Right renal pelvis (tissue), 4 donors: ENCODE measurements at places on chromosomes 2 and 18.

DNA sequence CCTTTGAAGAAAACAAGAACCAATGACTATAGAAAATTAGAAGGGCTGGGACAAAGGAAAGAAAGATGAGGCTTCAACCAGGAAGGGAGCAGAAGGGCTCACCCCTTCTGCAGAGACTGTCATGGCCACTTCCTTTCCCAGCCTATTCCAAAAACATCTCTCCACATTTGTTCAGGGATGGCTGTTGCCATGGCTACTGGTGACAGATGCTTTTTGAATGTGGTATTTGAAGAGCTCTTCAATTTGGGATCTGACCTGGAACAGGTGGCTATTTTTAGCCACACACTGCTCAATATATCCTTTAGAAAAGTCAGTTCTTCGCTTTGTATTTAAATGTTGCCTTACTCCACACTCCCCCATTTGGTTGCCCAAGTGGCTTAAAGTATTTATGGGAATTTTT is 64.1 kb upstream of the LCLAT1 start:
- DNase-seq, result no peak

DNA sequence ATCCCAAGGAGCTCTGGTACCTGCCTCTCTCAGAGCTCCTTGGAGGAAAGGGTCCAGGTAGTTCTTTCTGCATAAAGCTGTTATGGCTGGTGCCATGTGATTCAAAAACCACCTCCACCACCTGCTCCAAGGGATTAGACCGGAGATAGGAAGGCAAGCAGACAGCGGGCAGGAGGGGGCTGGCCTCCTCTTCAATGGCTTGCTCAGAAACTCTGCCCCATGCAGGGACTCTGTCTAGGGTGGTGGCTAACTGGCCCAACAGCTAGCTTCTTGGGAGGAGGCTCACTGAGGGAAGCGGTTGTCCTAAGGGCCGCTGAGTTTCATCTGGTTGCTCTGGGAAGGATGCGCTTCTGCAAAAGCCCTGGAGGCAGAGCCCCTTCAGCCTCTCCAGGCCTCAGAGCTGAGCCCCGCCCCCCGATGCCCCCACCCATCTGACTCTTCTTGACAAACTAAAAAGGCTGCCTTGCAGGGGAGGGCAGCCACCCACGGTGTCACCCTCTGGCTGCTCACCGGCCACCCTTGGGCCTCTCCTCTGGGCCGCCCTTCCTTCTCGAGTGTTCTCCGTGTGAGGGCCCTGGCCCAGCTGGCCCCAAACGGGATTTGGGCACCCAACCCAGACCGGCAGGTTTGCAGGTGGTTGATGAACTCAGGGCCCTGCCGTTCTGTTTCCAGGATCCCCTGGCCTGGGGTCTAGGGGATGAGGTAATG is 90.2 kb downstream of the MCFD2 start:
- DNase-seq, result no peak

DNA sequence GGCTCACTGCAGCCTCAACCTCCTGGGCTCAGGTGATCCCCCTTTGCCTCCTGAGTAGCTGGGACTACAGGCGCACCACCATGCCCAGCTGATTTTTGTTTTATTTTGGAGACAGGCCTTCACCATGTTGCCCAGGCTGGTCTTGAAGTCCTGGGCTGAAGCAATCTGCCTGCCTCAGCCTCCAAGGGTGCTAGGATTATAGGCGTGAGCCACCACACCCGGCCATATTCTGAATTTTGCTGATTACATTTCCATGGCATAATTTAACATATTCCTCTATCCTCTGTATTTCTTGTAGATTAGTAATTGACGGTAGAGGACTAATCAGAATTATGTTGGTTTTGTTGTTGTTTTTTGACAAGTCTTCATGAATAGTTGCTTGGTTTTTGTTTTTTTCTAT is 50.6 kb downstream of the MEX3C start:
- DNase-seq, result no peak

DNA sequence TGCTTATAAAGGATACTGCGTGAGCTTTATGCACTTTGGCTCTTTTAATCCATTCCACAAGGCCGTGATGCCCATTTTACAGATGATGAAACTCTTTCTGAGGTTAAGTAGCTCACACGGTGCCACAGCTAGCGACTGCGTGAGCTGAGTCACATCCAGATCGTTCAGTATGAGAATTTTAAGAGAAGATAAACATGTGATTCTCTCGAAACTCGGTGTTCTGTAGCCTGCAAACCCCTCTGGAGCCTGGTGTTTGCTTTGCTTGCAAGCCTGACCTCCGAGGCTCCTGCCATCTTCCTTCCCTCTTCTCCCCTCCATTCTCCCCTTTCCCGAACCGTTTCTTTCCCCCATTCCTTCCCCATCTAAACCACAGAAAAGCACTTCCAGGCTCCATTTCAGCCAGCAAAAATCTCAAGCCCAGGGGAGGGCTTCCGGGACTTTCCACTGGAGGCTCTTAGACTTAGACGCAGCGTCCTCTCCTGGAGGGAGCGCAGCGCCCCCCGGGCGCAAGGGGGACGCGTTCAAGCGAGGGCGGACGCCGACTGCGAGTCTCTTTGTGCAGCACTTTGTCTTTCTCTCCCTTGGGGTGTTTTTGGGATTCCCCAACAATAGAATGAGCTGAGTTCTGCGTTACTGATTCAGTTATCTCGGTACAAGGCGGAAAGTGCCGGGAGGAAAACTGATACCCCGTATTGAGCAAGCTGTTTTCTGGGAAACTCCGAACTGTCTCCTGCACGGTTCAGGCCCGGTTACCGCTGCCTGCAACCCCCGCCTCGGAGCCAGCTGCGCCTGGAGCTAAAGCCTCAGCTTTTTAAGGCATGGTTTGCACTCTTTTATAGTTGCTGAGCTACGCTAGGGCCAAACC is 38.0 kb downstream of the CYP1B1 start:
- peak; percentile 53 for DNase-seq

DNA sequence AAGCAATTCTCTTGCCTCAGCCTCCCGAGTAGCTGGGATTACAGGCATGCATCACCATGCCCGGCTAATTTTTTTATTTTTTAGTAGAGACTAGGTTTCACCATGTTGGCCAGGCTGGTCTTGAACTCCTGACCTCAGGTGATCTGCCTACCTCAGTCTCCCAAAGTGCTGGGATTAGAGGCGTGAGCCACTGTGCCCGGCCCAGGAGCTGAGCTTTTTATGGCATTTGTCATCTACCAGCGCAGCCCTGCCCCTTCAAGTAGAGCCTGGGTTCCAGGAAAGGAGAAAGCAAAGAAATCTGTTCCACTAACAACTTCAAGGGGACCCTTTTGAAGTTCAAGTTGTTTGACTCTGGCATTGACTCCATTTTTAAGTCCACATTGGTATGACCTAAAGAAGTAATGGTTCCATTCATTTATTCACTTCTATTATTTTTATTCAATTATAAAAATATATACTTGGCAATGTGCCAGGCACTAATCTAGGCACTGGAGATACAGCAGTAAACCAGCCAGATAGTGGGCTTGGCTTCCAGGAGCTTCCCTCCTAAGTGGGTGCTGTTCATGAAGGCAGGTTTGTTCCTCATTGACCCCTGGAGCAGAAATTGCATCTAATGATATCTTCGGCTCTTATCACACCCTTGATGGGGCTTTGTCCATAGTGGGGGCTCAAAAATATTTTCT is 8.0 kb upstream of the SFTPB start:
- no peak for DNase-seq

DNA sequence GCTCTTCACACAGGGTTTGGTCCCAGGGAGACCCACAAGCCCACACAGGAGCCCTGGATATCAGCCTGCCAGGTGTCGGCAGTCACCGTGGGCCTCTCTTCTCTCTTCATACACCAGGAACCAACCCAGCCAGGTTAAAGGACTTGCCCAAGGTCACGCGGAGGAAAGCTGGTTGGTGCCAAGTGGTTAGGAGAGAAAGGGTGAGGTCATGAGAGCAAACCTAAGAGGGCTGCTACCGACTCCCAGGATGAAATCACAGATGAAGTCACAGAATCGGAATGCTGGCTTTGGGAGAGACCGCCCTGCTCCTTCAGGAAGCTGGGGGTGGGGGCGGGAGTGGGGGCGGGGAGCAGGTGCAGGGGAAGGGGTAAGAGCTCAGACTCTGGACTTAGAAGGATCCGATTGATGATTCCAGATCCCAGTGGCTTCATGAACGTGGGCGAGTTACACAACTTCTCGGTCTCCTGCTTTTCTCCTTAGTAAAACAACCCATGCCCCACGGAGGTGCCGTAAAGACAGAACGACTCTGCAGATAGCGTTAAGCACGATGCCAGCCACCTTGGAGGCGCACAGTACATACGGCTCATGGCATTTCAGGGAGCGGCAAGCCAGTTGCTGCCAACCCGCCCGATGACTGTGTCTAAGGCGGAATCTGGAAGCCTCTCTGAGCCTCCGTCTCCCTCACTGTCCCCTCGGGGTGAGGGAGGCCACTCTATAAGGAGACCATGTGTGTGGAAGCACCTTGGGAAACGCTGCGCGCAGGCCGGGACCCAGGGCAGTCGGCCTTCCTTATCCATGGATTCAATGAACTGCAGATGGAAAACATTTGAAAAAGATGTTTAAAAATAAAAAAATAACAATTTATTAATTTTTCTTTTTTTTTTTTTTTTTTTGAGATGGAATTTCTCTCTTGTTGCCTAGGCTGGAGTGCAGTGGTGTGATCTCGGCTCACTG is 23.0 kb upstream of the TAF1B start:
- no peak for DNase-seq

DNA sequence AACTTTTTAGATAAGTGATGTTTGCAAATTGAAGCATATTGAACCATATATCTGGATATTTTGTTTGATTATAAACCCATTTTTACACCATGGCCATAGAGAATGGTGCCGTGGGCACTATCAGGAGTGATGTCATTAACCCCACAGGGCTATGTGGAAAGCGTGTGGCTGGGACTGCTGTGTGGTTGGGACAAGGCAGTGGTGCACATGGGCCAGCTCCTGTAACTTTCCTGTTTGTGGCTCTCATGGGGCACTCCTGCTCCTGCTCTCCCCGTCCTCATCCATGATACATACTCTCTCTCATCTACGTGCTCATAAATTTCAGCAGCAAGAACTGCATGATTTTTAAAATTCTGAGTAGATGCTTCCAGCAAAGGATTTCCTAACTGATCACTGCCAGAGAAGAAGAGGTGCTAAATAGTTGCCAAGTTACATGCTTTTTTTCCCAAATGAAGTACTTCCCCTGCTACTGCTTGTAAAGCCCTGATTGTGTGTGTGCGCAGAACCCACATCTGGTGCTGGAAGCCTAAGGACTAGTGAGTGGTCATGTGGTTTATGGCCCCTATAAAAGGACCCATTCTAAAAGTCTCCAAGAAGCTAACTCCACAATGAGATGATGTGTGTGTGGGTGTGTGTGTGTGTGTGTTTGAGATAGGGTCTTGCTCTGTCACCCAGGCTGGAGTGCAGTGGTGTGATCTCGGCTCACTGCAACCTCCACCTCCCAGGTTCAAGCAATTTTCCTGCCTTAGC is 240.8 kb downstream of the NEDD4L start:
- no peak for DNase-seq

GRCh38 chr2:10847008-10847407 is 34.4 kb upstream of the PDIA6 start:
- DNase-seq, result no peak

GRCh38 chr2:193476171-193476800 is 1281.6 kb upstream of the TMEFF2 start:
- no peak for DNase-seq

GRCh38 chr2:55843096-55843993 is 80.2 kb downstream of the EFEMP1 start:
- DNase-seq, result peak; percentile 61

- no peak for DNase-seq
These were observed 33.5 kb downstream of the AOX1 start for GRCh38 chr2:200619279-200619678.

GRCh38 chr18:48142353-48142752 is 211.9 kb upstream of the SMAD2 start:
- no peak for DNase-seq

- no peak for DNase-seq
These were observed 26.3 kb downstream of the TUBB6 start for GRCh38 chr18:12334366-12334808.

GRCh38 chr2:172438741-172439508 is 11.5 kb downstream of the ITGA6 start:
- DNase-seq, result no peak

DNA sequence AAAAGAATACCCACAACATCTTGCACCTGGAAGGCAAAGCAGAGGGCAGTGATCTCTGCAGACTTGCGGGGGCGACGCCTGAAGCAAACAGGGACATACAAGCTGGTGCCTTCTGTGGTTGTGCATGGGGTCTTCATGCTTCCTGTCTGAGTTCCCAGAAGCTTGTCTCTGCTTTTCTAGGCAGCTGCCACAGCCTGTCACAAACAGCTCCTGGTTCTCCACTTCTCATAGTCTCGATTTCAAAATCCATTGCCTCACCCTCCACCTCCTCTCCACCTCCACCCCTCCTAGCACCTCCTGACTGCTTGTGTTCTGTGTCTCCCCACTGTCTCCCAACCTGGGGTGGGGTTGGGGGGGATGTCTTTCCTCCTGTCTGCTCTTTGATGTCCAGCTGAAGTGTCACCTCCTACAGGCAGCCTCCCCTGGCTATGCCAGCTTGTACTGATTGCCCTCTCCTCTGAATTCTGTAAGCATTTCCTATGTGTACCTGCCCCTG is 1.7 kb upstream of the PROC start:
- no peak for DNase-seq

DNA sequence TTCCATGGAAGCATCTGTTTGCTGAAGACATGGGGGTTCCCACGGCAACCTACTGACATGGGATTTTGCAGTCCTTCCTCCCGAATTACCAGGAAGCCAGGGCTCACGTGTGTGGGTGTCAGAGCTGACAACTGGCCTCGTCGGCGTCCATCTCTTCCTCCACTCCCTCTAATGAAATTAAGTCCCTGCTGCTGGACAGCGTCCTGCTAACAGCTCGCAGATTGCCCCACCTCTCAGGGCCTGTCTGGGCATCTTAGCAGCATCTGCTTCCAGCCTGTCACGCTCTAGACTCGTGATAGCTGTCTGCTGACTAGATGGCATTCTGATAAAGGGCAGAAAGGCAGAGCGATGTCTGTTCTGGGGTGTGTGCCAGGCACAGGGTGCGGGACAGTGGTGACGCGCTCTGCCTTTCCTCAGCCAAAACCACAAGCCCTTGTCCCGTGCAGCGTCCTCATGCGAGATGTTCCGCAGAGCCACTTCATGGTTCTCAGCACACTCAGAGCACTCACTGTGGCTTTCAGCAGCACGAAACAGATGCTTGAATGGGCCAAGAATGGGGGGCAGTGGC is 161.1 kb downstream of the ARL4C start:
- no peak for DNase-seq
